ENCODE measurements at places on chromosomes 4 and X.

DNA sequence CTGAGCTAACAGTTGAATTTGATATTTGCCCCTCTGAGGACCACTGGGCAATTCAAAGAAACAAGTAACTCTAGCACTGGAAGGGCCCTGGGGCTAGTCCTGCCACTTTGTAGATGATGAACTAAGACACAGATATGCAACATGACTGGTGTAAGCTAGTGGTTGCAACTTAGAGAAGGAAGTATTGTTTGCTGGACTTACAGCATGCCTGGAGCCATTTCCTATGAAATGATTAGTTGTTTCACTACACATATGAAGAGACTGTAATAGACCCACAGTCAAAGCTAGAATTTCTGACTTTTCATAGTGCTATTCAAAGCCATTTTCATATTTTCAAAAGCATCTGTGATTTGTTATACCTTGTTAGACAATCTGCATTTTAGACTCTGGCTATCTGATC, 96.2 kb downstream of the TSPAN7 start:
- no peak for DNase-seq

GRCh38 chrX:14491689-14492088, 37.6 kb upstream of the GLRA2 start:
- no peak for DNase-seq

DNA sequence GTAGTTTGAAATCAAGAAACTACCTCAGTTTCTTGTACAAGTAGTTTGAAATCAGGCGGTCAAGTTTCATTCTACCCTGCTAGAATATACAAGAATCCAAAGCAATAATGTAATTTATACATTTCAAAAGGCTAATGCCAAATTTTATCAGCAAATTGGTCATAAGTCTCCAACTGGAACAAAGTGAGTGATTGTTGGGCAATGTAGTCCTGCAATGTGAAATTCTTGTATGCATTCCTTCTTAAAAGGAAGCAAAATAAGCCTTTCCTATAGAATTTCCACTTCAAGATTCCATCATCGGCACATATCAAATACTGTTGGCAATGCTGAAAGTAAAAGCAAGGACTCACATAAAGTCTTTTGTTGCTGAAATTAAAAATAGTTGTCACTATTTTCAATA, 334.9 kb downstream of the IL1RAPL1 start:
- DNase-seq, result no peak

GRCh38 chrX:24610516-24610915, 36.6 kb downstream of the PCYT1B start:
- no peak for DNase-seq

- DNase-seq, result no peak
Observed at GRCh38 chr4:10047967-10048366, 26.7 kb upstream of the SLC2A9 start.

DNA sequence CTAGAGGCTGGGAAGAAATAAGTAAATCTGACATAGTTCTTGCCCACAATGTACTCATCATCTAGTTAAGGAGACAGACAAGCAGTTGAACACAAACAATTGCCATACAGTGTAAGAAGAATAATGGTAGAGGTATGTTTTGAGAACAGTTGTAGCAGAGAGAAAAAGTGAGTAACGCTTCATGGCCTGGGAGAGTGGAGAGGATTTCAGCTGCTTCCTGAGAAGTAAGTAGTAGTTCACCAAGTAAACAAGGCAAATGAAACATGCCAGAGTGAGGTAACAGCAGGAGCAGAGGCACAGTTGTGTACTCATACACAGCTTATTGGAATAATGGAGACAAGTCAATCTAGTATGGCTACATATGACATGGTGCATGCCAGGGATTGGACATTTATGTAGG, 53.6 kb upstream of the RAP2C start:
- DNase-seq, result no peak

DNA sequence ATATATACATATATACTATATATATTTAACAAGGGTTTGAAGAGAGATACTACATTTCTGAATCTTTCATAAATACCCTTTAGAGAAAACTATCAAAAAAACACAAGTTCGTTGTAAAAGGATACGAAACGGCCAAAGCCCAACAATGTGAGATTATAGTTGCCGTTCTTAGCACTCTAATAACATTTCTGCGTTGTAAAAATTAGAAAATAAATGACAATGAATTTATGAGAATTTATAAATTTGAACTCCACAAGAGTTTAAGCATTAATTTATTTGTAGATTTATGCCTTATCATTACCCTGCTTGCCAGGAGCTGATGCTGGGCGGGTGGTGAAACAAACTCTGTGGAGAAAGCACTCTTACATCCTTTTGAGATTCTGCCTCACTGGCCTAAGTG, 1.1 kb downstream of the WDR17 start:
- DNase-seq, result no peak

DNA sequence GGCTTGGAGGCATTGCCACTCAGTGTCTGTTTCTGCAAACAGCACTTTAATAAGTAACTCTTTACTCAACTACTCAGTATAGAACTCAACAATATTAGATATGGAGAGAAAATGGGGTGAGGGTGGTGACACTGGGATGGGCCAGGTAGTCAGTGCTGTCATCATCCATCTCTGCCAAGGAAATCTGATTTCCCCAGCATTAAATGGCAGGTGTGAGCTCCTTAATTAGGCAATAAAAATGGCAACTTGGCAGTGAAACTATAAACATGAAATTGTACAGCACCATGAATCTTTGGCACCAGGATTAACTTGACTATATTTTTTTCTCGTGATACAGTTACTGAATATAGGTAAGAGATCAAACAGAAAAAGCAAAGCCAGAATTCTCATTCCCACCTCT, 146.2 kb downstream of the GLRA2 start:
- no peak for DNase-seq
